ENCODE measurements at places on chromosomes 11 and 22.

DNA sequence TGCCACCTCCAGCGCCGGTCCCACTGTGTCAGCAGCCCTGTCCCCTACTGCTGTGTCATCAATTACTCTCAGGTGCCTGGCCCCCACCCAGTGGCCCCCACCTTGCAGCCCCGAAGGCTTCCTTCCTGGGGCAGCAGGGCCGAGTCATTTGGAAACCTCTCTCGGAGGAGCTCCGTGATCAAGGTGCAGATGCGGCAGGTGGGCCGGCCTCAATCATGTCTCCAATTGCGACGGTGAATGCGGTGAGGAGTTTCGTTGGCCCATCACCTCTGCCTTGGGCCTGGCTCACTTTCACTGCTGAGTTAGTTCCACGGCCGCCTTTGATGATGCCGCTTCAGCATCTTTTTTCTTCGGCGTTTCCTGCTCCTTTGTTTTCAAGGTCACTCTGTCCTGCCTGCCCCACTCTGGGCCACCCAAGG is 11.3 kb upstream of the CXCR5 start:
- no peak for DNase-seq

- DNase-seq: no peak
These were observed 10.4 kb upstream of the LAYN start for GRCh38 chr11:111530091-111530490.

- DNase-seq: no peak
These were observed 911.9 kb downstream of the METTL15 start for GRCh38 chr11:29019960-29020683.

DNA sequence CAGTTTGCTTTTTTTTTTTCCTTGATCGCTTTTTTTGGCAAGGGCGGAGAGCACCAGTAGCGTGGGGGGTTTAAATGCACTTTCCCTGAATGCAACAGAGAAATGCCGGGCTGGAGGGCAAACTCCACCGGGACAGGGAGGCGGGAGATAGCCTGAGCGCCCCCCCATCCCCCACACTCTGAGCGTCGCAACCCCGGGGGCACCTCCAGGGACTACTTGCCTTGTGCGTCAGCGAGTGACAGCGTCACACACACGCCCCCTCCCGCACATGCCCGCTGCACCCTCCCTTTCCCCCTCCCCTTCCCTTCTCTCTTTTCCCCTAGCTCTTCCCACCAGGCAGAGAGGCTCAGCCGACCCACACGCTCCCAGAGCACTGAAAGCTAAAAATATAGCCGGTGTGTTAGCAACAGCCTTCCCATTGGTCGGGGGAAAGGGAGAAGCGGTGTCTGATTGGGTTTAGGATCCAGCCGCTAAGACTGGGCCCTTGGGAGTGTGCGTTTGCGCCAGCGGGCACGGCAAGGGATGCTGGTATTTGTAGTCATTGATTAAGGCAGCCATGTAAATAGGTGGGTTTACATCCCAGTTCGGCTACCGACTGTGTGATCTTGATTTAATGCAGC is 1.7 kb upstream of the TOB2 start:
- DNase-seq: peak; percentile 76

All from activated CD8-positive, alpha-beta memory T cell treated with anti-CD3 and anti-CD28 coated beads for 1 hour (primary cell).